Smooth muscle cell of the brain vasculature (primary cell): ENCODE measurements at places on chromosomes 12 and 14.

GRCh38 chr12:94198872-94199271 is 50.5 kb downstream of the PLXNC1 start:
- no peak for DNase-seq

- no peak for DNase-seq
Observed at GRCh38 chr12:110431957-110432587, 18.1 kb downstream of the ARPC3 start.

DNA sequence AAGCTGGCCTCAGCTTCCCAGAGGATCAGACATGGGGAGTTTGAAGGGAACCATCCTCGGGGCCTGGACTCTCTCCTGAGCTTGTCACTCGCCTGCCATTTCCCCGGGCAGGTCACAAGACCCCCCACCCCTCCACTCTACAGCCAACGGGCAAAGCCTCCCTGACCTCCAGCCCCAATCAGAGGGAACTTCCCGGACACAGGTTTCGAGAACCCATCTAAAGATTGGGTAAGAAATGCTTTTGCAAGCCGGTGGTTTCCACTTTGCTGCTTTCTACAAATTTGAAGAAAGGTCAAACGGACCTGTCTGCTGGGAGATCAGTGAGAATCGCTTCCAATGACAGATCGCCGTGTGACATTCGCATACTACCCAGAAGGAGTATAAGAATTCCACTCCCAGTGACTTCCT is 89.6 kb downstream of the SCARB1 start:
- no peak for DNase-seq

- DNase-seq = no peak
Observed at GRCh38 chr14:51652168-51653078, 713 bp downstream of the FRMD6 start.

DNA sequence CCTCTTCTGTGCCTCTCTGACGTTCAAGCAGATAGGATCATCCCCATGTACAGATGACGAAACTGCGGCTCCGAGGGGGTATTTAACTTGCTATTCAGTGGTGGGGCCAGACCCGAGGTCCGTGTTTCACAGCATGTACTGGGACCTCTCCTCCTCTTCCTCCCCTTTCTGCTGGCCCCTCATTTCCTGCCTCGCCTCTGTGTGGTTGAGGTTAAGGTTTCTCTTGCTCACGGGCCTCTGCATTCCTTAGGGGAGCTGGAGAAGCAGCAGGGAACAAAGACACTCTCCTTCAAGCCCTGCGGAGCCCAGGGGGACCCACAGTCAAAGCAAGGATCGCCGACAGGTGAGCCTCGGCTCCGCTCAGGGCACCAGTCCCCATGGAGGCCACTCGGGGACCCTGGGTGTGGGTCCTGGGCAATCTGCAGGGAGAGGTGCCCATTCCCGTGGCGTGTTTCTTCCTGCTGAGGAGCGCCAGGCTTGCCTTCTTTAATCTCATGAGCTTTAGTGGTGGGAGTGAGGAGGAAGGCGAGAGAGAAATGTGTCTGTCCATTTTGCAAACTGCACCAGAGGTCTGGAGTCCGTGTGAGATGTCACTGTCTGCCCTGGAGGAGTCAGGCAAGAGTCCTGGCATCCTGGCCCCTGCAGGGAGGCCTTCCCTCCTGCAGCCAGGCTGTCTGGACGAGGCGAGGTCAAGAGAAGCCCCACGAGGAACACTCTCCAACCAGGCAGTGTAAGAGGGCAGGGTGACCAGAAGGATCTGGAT is 45.0 kb downstream of the SLC6A12 start:
- no peak for DNase-seq

DNA sequence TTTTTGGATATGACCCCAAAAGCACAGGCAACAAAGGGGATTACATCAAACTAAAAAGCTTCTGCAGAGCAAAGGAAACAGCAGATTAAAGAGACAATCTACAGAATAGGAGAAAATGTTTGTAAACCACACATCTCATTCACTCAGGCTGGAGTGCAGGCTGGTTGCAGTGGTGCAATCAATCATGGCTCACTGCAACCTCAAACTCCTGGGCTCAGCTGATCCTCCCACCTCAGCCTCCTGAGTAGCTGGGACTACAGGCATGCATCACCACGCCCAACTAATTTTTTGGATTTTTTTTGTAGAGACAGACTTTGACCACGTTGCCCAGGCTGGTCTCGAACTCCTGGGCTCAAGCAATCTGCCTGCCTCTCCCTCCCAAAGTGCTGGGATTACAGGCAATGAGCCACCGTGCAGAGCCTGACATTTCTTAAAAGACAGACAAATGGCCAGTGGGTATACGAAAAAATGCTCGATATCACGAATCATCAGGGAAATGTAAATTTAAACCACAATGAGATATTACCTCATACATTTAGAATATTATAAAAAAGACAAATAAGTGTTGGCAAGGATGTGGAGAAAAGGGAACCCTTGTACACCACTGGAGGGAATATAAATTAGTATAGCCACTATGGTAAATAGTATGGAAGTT is 9.8 kb downstream of the NCKAP5L start:
- DNase-seq = no peak
